ENCODE measurements at places on chromosomes 16 and 17.

DNA sequence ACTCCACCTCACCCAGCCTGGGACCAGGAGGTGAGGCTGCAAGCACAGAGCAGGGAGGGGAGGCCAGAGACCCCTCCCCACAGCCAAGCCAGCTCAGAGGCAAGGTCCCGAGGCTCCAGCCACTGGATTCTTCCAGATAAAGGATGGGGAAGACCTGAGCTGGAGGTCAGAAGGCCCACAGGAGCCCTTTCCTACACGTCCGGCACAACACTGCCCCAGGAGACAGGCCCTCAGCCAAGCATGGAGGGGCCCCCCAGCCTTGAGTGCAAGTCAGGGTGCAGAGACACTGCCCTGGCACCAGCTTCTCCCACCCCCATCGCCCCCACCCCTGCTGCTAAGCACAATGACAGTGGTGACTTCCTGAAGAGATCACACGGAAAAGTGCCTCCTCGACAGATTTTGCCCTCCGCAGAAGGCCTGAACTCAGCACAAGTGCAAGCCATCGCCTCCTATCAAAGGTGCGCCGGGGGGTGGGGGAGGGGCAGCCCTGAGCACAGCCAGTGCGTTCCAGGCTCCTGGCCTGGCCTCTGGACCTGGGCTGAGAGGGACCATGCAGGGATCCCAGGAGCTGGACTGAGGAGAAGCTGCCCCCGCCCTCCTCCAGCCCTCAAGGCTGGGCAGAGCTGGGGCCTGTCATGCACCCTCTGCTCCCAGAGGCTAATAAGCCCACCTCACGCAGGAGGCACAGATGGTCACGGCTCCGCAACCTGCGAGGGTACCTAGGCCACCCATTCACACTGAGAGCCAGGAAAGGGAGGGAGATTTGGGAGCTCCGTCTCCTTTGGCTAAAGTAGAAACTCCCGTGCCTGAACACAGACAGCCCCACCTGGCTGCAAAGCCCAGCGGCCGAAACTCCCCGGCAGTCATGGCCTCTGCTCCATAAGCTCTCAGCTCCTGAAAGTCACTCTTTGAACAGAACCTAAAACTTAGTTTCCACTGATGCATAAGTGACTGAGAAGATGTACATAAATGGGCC is 2.7 kb downstream of the MAFG start:
- DNase-seq: no peak

GRCh38 chr17:44220213-44221083 is 973 bp upstream of the UBTF start:
- DNase-seq: peak; percentile 40

GRCh38 chr16:81885976-81886586 is 107.0 kb downstream of the PLCG2 start:
- DNase-seq: peak; percentile 19

DNA sequence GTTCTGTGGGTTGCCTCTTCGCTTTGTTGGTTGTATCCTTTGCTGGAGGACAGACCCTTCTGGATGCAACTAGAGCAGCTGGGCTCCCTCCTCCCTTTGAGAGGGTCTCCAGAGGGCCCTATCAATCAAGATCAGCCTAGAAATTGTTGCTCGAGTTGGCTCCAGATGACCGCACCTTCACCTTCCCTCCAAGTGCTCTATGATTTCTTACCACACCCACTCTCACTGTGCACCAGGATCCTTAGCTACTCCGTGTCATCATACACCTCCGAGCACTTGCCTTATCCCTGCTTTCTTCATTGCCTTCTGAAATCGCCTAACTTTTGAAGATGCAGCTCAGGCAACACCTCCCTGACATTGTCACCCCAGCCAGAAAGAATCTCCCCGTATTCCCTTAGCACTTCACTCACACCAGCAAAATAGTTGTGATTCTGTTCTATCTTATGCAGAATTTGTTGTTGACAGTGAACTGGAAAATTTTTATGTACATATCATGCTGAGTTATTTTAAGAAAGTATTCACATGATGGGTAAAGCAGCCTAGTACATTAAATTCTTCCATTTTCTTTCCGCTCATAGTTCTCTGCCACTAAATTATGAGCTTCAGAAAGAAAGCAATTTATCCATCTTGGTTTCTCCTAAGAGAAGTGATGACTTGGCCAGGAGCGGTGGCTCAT is 52.9 kb downstream of the ABAT start:
- DNase-seq: no peak

DNA sequence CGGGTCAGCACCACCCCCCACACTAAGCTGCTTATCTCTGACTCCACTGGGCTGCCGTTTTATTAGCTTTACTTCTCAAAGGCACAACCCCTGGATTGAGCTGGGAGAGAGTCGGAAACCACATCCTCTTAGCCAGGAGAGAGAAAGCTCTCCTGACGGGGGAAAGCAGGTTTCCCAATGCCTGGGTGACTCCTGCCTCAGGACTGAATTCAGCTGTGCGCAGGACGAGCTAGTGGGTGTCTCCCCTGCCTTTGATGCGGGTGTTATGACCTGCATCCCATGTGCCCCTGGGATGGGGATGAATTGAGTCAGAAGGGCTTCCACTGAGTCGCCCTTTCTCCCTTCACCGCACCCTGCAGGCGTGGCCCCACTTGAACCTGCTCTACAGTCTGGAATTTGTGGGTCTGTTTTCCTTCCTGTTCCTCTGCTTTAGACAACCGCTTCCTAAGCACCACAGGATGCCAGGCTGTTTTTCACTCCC is 819.2 kb upstream of the EEF2KMT start:
- DNase-seq: no peak

DNA sequence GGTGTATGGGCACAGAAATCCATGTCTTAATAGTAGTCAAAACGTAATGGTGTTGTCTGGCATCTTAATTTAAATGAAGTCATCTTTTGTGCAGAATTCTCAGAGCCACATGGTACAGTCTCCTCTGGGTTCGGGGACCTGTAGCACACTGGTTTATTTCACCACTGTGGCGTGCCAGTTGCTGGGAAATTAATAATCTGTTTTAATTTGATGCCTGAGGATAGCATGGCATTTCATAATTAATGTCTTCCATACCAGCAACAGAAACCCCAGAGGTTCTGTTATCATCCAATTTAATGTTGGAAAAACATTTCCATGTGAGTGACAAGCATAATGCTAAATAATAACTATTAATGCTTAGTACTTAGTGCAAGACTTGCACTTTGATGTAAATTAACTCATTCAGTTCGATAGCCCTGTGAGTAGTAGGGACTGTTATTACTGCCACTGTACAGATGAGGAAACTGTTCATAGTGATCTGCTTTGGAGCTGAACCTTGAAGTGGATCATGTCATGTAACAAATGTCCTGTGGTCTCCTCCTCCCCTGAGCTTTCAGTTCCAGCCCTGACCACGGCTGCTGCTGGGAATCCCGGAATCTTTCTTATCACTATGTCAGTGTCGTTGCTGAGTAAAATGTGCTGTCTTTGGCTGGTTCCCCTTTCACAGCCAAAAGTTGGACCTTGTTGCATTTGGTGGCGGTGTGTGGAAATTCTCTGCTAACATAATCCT is 51.2 kb downstream of the SNX29 start:
- no peak for DNase-seq

GRCh38 chr17:48368352-48368908 is 61.6 kb downstream of the SKAP1 start:
- DNase-seq: no peak

- no peak for DNase-seq
Observed at GRCh38 chr17:80797741-80798594, 193.7 kb upstream of the CHMP6 start.

DNA sequence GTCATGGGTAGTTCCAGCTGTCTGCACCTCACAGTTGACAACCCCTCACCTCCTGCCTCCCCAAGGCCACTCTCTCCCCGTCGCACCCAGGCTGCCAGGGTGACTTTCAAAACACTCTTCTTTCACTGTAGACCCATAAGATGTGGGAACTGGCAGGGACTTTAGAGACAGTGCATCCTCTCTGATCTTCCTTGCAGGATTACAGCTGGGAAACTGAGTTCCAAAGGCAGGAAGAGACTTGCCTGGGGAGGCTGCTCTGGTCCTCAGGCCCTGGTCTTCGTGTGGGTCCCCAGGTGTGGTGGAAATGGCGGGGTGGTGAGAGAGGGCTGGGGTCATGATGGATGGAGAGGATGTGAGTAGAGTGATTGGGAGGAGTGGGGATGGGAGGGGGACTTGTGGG is 21.9 kb upstream of the NKD1 start:
- DNase-seq: no peak

GRCh38 chr17:51770027-51770759 is 388.3 kb downstream of the CA10 start:
- peak; percentile 17 for DNase-seq

DNA sequence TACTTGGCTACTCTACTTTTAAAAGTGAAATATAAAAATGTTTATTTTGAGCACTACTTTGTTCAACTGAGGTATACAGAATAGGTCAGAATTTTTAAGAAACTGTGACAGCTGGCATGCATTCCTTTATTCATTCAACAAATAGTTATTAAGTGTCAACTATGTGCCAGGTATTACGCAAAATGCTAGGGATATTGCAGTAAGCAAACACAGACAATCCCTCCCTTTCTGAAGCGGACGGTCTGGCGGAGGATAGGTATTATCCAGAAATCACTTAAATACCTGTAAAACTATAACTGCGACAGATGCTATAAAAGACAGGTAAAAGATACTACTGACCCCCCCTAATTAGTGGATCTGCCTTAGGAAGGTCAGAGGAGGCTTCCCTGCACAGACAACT is 26.1 kb downstream of the METTL16 start:
- DNase-seq: no peak

- no peak for DNase-seq
Observed at GRCh38 chr17:81516439-81516838, 3.8 kb upstream of the ACTG1 start.

GRCh38 chr17:81870981-81871386 is at the start of gene ARHGDIA:
TSS of gene ARHGDIA (minus strand) at chr17:81871337. CDS start at chr17:81869930, 1,407 bp downstream.
- no peak for DNase-seq

DNA sequence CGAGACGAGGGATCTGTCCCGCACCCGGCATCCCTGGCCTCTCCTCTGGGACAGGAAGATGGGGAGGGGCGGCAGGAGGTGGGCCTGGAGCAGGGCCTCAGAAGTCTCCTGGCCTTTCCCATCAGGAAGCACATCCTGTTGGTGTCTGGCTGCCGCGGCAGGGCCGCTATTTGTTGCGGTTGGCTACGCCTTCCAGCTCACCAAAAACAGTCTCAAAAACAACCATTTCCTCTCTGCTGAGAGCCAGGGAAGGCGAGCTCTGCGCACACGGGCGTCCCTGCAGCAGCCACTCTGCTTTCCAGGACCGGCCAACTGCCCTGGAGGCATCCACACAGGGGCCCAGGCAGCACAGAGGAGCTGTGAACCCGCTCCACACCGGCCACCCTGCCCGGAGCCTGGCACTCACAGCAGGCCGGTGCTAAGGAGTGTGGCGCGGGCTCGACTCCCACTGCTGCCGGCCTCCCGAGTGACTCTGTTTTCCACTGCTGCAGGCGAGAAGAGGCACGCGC is at the start of gene TMEM204:
Gene TMEM204, plus strand, starts transcription at position 224 of the 509 bp plus-strand sequence. CDS start 610 bp downstream, outside the sequence.
- DNase-seq: peak; percentile 86

DNA sequence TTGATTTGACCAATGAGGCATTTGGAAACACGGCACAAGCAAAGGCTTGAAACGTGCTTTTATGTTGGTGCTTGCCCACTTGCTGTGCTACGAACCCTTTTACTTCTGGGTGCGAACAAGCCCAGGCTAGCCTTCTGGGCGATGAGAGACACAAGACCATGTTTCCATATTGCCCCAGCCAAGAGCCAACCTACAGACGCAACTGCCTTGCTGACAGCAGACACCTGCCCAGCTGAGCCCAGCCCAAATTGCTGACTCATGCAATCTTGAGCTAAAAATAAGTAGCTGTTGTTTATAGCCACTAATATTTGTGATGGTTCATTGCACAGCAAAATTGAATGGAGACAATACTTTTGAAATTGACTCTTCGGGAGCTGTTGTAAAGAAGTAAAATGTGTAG is 464.5 kb downstream of the WWOX start:
- DNase-seq: no peak

DNA sequence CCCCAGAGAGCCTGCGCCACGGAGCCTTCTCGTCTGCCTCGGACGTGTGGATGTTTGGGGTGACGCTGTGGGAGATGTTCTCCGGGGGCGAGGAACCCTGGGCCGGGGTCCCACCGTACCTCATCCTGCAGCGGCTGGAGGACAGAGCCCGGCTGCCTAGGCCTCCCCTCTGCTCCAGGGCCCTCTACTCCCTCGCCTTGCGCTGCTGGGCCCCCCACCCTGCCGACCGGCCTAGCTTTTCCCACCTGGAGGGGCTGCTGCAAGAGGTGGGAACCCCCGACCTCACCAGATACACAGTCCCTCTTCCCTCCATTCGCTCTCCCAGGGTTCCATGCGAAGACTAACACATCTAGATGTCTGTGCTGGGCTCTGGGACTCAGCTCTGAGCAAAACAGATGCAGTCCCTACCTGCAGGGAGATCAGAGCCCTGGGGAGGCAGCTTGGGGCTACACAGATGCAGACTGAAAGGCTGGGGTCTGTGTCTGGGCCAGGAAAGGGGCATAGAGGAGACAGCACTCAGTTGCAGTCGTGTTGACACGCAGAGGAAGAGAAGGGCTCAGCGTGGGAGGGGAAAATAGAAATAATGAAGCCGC is 3.7 kb downstream of the TNK1 start:
- no peak for DNase-seq

DNA sequence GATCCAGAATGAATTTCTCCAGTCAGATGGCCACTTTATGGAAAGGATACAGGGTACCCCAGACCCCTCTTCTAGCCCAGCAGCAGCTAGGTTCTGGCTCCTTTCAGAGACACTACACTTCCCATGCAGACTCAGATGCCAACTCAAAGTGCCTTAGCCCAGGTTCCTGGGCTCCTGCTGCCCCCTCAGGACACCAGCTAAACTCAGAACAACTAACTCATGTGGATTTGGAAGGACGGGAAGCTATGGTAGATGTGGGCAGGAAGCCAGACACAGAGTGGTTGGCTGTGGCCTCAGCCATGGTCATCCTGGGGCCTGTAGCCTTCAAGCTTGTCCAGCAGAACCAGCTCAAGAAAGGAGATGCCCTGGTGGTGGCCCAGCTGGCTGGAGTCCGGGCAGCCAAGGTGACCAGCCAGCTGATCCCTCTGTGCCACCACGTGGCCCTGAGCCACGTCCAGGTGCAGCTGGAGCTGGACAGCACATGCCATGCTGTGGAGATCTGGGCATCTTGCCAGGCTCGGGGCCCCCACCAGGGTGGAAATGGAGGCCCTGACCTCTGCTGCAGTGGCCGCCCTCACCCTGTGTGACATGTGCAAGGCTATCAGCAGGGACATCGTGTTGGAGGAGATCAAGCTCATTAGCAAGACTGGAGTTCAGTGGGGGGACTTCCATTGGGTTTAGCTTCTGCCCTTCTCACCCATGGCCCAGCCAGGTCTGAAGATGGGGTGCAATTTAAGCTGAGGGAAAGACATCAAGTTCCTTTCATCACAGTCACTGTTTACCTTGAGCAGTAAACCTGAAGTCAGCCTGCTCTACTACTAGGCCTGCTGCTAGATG is 111.8 kb downstream of the N4BP1 start:
- no peak for DNase-seq
